ENCODE measurements at places on chromosomes 11 and 22.
A peak's percentile ranks its signal among the peaks of the same experiment; 100 is the strongest.

- no peak for DNase-seq
These were observed 19.9 kb upstream of the MYOD1 start for GRCh38 chr11:17699147-17700114.

GRCh38 chr11:66974724-66975404, at the start of gene C11orf86:
Gene C11orf86, plus strand, starts transcription at chr11:66975304. Its CDS starts 59 bp downstream, at chr11:66975363.
- no peak for DNase-seq

DNA sequence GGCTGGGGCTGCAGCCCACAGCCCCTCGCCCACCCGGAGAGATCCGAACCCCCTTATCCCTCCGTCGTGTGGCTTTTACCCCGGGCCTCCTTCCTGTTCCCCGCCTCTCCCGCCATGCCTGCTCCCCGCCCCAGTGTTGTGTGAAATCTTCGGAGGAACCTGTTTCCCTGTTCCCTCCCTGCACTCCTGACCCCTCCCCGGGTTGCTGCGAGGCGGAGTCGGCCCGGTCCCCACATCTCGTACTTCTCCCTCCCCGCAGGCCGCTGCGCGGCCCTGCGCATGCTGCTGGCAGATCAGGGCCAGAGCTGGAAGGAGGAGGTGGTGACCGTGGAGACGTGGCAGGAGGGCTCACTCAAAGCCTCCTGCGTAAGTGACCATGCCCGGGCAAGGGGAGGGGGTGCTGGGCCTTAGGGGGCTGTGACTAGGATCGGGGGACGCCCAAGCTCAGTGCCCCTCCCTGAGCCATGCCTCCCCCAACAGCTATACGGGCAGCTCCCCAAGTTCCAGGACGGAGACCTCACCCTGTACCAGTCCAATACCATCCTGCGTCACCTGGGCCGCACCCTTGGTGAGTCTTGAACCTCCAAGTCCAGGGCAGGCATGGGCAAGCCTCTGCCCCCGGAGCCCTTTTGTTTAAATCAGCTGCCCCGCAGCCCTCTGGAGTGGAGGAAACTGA, 731 bp downstream of the GSTP1 start:
- no peak for DNase-seq

DNA sequence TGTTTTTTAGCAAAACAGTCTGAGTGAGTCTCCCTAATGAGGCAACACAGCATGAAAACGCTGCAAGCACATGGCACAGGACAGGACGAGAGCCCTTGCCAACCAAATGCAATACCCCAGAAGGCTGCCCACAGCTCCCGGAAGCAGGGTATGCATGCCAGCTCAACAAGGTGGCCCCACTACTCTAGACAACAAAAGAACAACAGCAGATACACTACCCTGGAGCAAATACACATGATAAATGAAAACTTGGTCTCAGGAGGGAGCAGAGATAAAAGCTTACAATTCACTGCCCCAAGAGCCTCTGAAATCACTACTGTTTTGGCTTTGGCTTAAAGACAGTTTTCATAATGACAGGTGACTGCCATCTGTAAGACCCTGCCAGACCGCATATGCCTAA, 785.4 kb upstream of the API5 start:
- DNase-seq = no peak

DNA sequence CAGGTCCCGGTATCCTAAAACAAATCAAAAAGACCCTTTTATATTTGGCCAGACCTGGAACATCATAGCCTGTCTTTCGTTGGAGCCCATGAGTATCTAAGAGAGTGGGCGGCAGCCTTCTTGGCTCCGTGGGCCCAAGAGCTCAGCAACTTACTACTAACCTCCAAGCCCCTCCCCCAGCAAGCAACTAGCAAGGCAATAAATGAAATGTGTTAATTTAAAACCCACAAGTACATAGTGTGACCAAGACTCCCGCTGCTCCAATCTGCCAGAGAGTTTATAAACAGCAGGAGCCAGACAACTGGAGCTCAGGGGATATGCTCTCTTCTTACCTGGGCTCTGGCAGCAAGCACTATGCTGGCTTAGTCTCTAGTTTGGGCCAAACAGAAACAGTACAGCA, 40.8 kb upstream of the CYP2D6 start:
- no peak for DNase-seq

GRCh38 chr11:114082415-114082748, 22.9 kb downstream of the ZBTB16 start:
- DNase-seq = no peak

GRCh38 chr11:107040433-107041087, 22.3 kb upstream of the GUCY1A2 start:
- no peak for DNase-seq

DNA sequence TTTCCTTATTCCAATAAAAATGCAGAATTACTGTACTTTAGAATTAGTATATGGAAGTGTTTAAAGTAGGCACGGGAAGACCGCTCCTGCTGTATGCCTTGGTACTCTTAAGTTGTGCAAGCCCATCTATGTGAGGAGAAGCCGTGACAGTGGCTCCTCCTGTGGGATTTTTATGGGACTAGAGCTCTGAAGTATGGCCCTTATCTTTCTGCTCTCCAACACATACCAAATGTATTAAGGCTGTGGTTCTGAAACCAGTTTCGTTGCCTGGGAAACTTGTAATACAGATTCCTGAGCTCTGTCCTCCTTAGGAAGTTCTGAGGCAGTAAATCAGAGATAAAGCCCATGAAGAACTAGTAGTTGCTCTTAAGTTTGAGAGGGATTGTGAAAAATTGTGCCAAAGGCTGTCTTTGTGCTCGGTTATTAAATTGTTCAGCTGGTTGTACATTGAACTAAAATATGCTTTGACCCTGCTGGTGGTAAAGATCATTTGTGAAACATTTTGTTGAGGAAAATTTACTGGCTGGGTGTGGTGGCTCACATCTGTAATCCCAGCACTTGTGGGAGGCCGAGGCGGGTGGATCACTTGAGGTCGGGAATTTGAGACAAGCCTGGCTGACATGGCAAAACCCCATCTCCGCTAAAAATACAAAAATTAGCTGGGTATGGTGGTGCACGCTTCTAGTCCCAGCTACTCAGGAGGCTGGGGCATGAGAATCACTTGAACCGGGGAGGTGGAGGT, 29.3 kb downstream of the RTN3 start:
- no peak for DNase-seq

DNA sequence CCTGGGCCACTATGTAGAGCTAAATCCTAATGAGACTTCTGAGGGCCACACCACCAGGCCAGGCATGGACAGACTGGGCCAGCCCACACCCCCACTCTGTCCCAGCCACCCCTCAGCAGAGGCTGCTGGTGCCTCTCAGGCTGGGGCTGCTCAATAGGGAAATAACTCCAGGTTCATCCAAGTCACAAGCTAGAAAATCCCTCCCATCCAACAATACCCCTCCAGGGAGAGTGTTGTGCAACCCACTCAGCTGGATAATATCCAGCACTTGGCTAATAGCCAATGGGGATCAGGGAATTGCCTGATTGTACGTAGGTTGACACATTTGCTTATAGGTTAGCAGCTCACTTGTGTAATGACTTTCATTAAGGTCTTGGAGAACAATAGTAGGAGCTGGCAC, 64.1 kb upstream of the WNT11 start:
- DNase-seq = no peak

DNA sequence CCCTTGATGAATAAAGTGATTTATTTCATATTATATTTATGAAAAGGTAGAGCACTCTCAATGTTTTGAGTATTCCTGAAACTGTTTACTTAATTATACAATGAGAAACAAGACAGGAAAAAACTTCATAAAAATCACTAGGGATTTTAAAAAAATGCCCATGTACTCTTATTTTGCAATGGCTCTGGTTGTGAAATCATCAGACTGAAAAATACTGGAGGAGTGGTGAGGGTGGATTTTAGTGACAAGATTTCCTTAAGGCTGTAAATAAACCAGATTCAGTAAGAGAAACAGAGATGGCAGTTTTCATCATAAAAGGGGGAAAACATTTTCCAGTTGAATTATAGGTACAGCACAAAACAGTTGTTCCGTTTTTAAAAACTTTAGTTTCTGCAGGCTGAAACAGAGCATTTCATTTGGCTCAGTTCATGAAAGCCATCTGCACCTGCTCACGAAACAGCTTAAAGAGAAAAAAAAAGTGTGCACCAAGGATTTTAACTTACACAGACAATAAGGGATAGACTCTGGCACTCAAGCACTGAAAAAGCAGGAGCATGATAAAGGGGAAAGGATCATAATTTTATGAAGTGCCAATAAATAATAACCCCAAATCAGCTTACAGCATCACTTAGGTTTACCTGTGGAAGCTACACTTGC, 100.7 kb downstream of the MAML2 start:
- no peak for DNase-seq

GRCh38 chr22:23233752-23234408, 53.6 kb downstream of the BCR start:
- peak; percentile 75 for DNase-seq

GRCh38 chr22:46360891-46361290, 25.4 kb downstream of the TRMU start:
- no peak for DNase-seq

DNA sequence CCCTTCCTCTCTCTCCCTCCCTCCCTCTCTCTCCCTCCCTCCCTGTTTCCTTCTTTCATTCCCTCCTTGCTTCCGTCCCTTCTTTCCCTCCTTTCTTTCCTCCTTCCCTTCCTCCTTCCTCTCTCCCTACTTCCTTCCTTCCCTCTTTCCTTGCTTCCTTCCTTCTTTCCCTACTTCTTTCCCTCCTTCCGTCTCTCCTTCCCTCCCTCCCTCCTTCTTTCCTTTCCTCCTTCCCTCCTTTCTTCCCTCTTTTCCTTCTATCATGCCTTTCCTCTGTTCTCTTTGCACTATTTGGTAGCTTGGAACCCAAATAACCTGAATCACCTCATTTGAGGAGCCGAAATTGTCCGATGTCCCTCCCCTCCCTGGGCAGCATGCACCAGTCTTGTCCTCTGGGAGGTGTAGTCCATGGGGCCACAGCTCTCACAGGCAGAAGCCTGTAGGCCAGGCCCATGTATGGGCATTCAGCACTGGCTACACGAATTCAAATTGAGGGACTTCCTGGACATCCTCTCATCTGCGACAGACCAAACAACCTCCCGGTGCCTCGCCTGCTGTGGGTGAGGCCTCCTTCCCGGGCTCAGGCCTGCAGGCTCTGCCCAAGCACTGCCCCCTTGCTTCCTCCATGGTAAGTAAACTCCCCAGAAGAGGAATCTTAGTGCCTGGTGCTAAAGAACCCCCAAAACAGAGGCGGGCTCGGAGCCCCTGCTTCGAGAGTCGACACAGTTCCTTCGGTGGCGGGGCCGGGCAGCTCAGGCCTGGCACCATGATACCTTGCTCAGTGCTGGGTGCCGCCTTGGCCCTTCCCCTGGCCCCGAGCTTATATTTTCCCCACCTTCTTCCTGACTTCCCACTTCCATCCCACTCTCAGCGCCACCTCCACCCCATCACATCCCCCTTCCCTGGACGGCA, 454.1 kb upstream of the CADM1 start:
- DNase-seq = no peak

GRCh38 chr11:29159552-29160465, 857.0 kb downstream of the KCNA4 start:
- DNase-seq = no peak

All from activated T-cell treated with anti-CD3 and anti-CD28 coated beads for 48 hours (primary cell).